ENCODE measurements at places on chromosomes 2 and 18.

GRCh38 chr18:59885579-59886163, 14.1 kb upstream of the PMAIP1 start:
- DNase-seq = no peak

- no peak for DNase-seq
Measured at GRCh38 chr2:110737783-110738182, 5.4 kb downstream of the ACOXL start.

DNA sequence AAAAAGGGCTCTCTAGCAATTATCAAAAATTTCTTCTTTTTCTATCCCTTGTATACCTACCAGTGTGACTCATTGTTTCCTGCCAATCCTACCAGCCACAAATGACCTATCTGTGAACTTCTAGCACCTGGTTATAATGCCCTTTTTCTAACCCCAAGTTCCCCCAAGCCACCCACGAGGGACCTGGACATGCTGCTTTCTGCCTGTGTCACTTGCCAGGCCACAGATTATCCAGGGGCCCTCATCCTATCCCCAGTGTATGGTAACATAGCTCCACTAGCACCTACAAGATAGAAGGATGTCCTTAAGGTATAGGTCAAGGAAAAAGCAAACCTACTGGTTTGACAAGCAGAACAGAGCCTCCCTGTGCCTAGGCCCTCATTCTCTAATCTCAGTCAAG, 26.8 kb downstream of the AAK1 start:
- no peak for DNase-seq

DNA sequence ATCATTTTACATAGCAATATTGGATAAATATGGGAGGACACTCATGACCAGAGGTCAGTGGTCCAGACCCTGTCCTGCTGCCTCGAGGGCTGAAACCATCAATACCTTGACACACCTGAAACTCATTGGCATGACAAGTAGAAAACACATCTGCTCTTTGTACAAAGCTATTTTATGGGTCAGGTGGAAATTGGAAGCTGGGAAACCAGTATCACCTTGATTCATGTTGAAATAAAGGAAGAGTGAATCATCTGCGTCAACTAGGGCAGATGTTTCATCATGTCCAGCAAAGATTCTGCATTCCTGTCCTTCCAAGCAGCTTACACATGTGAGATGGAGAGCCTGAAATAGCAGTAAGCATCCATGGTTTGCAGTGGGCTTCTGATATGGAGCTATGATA, 80.0 kb upstream of the ERBB4 start:
- DNase-seq = no peak

DNA sequence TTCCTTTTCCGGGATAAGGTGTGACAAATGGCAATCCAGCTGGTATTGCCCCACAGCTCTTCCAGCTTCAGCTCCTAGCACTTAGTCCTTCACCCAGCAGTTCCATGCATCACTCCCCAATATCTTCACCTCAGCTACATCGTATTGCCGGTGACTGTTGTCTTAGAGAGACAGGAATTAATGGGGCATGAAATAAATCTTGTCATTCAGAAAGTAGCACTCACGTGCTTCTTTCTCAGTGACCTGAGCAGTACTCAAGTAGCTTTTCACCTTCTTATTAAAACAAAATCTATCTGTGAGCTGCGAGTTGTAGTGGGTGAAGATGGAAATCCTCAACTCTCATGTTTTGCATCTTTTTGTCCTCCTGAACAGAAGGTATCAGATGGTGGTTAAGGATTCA, 72.8 kb downstream of the PTH2R start:
- DNase-seq = no peak

- DNase-seq = no peak
Measured at GRCh38 chr2:11480406-11480805, 14.4 kb upstream of the E2F6 start.

DNA sequence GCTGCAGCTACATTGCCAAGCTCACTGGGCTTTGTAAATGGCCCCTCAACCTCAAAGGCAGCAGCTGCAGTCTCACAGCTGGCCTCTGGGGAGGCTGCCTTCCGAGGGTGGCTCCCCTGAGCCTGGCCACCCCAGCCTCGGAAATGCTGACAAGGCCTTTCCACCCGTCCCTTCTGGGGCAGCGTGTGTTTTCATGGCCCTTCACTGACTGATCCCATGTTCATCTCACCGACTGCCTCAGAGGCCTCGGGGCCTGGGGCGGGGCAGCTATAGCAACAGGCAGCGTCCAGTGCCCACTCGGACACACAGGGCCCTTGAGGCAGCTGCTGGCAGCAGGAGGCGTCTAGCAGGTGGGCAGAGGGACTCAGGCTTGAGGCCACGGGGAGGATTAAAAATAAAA, 149.7 kb downstream of the GLI2 start:
- no peak for DNase-seq
